ENCODE measurements at places on chromosomes 16 and 17. TPM values are rescaled to one million over a fixed set of nuclear protein-coding genes. Genes with fewer than 3 reads are reported as not detected.

Gene CCL7
- not detected for total RNA-seq

Gene STX1B
- 5.9 TPM for total RNA-seq

Gene KRT27
- not detected for total RNA-seq

Gene MILR1
- total RNA-seq = 0.54 TPM

Gene CCDC154
- 3.9 TPM for total RNA-seq

Gene GPATCH8
- 77.1 TPM for total RNA-seq

Gene SLC16A5
- total RNA-seq = 49.5 TPM

Gene P2RX1
- 0.22 TPM for total RNA-seq

Gene TNFRSF17
- not detected for total RNA-seq

Gene TLE7
- not detected for total RNA-seq

Gene SLC38A8
- not detected for total RNA-seq

Gene ATAD5
- 9.7 TPM for total RNA-seq

Gene ABI3
- total RNA-seq = 0.51 TPM

Gene RPRML
- not detected for total RNA-seq

Gene GRAP
- 1.6 TPM for total RNA-seq

Gene FOXC2
- 10.4 TPM for total RNA-seq
